Cortex of kidney (tissue), 1 donor: ENCODE measurements at places on chromosomes 5 and 9.

DNA sequence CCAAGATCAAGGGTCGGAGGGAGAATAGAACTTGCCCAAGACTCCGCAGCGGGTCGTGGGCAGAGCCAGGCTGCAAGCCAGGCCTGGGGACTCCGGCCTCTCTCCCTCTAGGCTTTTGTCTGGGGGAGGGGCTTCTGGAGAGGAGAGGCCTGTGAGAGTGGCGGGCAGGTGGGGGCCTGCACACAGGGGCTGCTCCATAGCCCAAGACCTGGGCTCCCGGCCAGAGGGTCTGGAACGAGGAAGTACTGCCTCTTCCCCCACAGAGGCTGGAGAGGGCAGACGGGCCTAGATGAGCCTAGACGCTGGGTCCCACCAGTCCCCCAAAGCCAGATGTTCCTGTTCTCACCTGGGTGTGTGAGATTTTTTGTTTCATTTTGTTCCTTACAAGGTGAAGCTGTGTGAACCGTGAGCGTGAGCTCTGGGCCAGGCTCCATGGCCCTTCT lies 5.2 kb upstream of the ST6GALNAC6 start:
- DNase-seq = no peak

DNA sequence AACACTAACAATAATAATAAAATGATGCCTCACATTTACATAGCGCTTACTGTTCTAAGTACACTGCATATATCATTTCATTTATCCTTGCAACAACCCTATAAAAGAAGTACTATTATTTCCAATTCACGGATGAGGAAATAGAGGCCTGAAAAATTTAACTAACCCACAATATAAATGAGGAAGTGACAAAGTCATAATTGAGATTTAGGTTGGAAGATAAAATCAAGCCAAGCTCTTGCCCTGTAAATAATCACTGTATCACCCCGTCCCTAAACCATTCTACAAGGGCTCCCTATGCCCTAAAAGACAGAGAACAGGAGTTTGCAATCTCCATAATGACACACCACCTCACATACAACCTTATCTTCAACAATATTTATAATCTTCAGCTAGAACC lies 49.6 kb downstream of the STRBP start:
- DNase-seq = no peak

- no peak for DNase-seq
These were observed 462.0 kb downstream of the HTR1A start for GRCh38 chr5:63500242-63500641.

- no peak for DNase-seq
These were observed 16.4 kb upstream of the RPS14 start for GRCh38 chr5:150465927-150466326.

GRCh38 chr5:172820046-172820767 lies 13.8 kb upstream of the ERGIC1 start:
- DNase-seq = no peak

GRCh38 chr9:127707766-127708165 lies 978 bp downstream of the CFAP157 start:
- DNase-seq = no peak

- no peak for DNase-seq
These were observed 313.5 kb upstream of the MSX2 start for GRCh38 chr5:174410716-174411478.

GRCh38 chr5:172579403-172579990 lies 61.6 kb upstream of the NEURL1B start:
- DNase-seq = no peak

DNA sequence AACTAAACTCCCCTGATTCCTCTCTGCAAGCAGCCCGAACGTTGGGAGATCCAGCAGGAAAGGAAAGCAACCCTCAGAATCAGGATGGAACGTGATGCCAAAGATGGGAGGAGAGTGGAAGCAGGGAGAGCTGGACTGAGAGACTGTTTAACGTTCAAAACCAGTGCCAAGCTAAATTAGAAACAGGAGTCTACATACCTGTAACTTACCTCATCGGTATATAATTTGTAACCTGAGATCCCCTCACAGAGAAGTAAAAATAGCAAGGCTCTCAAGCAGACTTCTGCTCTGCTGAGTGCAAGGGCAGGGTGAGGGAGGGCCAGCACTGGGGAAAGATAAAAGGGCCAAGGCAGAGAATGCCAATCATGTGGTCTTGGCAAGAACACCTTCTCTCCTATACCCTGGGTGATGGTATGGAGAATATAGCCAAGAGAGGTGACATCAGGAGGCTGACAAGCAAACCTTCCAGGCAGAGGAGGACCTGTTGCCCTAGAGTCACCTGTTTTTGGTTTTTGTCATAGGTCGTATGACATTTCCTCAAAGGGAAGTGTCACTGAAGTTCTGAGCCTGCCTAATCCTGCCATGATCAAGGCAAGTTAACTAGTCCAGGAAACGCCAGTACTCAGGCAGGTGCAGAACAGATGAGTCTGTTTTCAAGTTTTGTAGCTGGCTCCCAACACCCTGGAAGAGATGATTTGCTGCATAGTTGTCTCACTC lies 472.0 kb downstream of the NFIB start:
- no peak for DNase-seq

DNA sequence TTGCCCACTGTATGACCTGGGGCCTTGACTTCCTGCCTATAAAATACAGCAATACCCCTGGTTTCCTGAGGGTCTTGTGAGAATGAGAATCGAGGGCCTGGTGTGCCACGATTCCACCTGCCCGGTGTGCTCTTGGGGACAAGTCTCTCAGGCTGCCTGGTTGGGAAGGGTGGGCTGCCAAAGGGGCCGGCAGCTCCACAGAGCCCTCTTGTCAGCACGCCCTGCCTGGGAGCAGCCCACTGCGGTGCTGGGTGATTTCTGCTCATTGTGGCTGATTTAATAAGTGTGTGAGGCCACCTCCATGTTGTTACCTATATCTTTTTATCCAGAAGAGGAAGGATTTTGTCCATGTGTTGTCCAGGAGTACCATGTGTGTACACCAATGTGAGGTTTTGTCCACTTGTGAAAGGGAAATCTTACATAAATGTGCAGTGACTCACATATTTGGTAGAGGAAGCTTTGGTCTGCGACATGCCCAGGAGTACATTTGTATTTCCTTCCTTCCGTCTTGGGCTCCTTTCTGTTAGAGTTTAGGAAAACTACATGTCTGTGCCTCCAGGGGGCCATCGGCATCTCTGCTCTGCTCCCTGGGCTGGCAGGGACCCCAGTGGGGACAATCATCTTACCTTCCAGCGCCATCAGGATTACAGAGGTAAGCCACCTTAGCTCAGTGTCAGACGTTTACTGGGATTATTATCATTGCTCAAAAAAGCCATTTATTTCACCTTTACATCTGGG lies 108.6 kb downstream of the PHF2 start:
- DNase-seq = no peak

GRCh38 chr5:178590141-178590923 lies at the start of gene COL23A1:
Gene COL23A1 (minus strand): TSS chr5:178590393.
- no peak for DNase-seq

GRCh38 chr5:69048230-69048629 lies 45.6 kb upstream of the SLC30A5 start:
- DNase-seq = no peak

GRCh38 chr5:91033370-91033769 lies 349.7 kb downstream of the ARRDC3 start:
- no peak for DNase-seq

DNA sequence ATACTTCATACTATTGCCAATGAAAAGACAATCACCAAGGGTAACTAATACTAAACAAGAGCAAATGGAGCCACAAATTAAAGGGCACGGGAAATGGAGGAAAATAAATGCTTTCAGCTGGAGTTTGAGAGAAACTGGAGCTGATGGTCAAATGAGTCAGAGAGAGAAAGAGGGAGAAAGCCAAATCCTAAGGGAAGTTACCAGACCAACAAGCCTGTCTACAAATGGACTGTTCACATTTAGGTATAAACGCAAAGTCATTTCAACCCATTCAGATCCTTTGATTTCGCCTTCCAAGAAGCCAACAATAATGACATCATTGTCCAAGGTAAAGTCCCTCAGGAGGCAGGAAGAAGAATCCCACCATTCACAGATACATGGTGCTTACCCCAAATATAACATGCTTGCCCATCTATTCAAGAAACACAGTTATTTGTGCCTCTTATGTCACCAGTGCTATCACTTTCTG lies 351.8 kb downstream of the RAB3C start:
- no peak for DNase-seq

DNA sequence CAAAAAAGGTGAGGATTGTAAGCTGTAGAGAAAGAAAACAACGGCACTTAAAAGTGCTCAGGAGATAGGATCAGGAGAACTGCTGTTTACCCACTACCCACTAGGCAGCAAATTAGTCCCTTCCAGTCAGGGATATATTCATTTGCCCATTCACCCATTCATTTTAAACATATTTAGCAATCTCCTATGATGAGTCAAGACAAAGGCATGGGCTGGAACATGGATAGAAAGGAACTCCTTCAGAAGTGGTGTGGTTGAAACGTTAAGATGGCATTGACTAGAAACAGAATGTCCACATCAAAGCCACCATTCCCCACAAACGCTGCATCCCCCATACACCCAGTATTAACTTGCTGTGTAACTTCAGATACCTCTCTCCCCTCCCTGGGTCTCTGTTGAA lies 225.7 kb downstream of the ASTN2 start:
- DNase-seq = no peak

DNA sequence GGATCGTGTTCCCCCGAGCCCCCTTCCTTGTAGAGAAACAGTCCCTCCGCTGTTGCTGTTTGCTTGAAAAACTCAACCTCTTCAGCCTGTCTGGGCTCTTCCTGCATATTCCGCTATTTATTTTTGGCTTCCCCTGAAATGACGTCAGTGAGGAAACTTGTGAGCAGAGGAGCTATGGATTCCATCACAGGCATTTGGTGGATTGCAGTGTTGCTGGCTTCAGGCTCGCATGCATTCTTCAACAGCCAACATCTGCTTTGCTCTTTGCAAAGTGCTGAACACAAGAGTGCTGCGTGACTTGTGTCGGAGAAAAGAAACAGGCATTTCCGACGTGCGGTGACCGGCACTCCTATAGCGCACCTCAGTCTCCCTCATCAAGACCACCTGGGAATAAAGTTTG lies 232.7 kb downstream of the RFK start:
- no peak for DNase-seq

DNA sequence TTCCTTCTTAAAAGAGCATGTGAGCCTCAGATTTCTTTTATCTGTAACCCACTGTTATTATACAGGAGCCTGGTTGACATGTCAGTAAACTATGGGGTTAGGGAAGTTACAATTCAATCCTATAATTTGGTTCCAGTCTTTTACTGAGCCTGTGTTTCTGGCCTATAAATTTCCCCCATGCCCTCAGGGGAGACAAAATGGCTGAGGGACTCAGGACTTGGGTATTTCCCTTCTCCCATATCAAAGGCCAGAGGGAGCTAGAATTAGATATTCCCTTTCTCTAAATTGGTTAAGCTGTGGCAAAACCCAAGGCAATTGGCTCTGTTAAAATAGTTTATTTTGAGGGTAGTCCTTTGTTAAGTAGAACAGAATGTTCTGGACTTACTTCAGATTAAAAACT lies 823.2 kb downstream of the TLE1 start:
- DNase-seq = no peak

GRCh38 chr5:92749943-92750342 lies 831.1 kb downstream of the NR2F1-AS1 start:
- no peak for DNase-seq

DNA sequence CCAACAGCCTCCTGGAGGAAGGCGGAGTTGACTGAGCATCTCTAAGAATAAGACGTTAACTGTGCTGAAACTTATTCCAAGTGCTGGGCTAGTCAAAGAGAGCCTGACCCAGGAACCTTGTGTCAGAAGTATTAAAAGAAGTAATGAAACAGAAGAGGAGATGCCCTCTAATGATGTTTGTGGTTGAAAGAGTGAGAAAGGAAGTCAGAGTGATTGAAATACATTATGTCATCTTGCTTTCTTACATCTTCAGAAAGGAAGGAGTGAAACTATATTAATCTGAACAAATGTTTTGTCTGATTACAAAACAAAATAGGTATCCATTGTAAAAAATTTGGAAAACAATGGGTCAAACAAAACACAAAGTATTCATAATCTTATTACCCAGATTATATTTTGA lies 460.7 kb downstream of the NTRK2 start:
- DNase-seq = no peak

- no peak for DNase-seq
These were observed 75.0 kb upstream of the NIPBL start for GRCh38 chr5:36801523-36801922.

- DNase-seq = no peak
These were observed at the start of gene ZNF454 for GRCh38 chr5:178940569-178941360. Gene ZNF454 (plus strand): TSS chr5:178941198. CDS start chr5:178942792, 1,594 bp downstream.

DNA sequence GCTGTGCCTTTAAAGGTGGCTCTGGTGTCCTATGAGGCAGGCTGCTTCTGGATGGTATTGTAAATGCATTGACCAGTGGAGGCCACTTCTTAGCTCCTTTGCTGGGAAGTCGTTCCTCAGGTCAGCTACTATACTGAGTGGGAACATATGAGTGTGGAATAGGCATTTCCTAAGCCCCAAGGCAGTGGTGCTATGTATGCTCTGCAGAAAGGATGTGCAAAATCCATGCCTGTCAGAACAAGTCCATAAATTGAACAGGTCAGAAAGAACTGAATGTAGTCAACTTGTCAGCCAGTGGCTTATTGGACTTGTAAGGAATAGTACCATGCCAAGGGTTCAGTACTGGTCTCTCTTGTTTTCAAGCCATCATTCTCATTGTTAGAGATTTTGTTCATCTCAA lies 216.4 kb downstream of the CDH10 start:
- no peak for DNase-seq

- no peak for DNase-seq
These were observed 148.6 kb downstream of the ELAVL2 start for GRCh38 chr9:23677446-23677845.

- no peak for DNase-seq
These were observed 35.4 kb upstream of the RNF130 start for GRCh38 chr5:180107005-180107404.

GRCh38 chr9:131727184-131727759 lies 12.6 kb downstream of the RAPGEF1 start:
- DNase-seq = no peak

DNA sequence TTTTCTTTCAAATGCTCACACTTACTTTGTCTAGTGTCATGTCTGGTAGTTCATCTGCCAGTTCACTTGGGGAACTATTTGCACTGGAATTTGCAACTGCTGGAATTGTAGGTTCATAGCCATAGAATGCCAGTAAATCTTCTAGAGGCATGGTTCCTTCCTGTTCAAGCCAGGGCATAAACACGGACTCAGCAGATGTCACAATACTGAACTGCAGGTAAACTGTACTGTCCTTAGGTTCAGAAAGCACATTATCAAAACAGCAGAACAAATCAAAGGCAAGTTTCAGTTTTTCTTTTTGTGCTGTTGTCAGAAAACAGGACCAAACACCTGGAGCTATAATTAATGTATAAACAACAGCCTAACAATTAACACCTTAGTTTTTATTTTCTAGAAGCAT lies 13.1 kb downstream of the MIER3 start:
- no peak for DNase-seq
